ENCODE measurements at places on chromosomes 11 and 22. TPM values are rescaled to one million over a fixed set of nuclear protein-coding genes. Genes with fewer than 3 reads are reported as not detected.

- no peak overlapping the region for H3K27ac ChIP-seq
- no peaks in the 10 kb centered on the region for H3K27me3 ChIP-seq
- H3K4me1 ChIP-seq: no peaks in the 10 kb centered on the region
- H3K4me3 ChIP-seq: no peak overlapping the region
- DNase-seq: no peak
- H3K36me3 ChIP-seq: no peaks in the 10 kb centered on the region
Observed at GRCh38 chr11:6303661-6304060, 16.6 kb downstream of the CAVIN3 start.

The MADD gene
- 28.2 TPM for total RNA-seq

DNA sequence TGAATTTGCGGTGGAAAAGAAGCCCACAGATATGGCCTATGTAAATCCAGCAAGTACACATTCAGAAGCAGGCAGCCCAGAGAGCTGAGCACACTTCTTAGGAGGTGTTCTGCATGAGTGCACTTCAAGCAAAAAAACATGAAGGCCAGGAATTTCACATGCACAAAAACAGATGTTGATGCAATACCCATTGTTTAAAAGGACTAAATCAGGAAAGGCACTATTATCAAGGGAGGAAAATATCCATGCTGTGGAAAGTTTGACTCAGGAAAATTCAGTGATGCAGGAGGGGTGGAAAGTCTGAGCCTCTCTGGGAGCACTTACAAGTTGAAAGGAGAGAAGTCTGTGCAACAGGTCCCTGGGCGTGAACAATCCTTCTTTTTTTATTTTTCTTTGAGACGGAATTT lies 15.8 kb upstream of the CARS1 start:
- H3K27me3 ChIP-seq: no peaks in the 10 kb centered on the region
- no peak overlapping the region for H3K4me3 ChIP-seq
- no peak for DNase-seq
- H3K36me3 ChIP-seq: no peaks in the 10 kb centered on the region
- peak overlapping the region; percentile 63 for H3K27ac ChIP-seq
- no peaks in the 10 kb centered on the region for H3K4me1 ChIP-seq

The ADAMTS15 gene
- 9.9 TPM for total RNA-seq

DNA sequence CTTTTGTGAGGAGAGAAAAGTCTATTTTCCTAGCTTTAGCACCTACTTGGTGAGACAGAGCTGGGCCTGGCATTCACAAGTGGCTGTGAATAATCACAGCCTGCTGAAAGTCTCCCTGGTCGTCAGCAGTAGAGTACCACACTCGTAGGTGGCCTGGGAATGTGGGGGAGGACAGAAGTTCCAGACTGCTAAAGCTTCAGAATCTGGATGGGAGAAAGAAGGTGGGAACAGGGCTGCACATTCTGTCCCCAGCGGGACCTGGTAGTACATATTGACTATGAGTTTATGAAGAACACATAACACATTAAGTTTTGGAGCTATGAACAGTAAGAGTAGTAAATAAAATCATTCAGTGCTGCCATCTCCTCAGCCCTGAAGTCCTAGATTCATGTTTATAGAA lies 19.0 kb upstream of the LIMK2 start:
- no peak for DNase-seq
- H3K27me3 ChIP-seq: no peaks in the 10 kb centered on the region
- no peak overlapping the region for H3K4me3 ChIP-seq
- H3K36me3 ChIP-seq: no peaks in the 10 kb centered on the region
- no peaks in the 10 kb centered on the region for H3K4me1 ChIP-seq

DNA sequence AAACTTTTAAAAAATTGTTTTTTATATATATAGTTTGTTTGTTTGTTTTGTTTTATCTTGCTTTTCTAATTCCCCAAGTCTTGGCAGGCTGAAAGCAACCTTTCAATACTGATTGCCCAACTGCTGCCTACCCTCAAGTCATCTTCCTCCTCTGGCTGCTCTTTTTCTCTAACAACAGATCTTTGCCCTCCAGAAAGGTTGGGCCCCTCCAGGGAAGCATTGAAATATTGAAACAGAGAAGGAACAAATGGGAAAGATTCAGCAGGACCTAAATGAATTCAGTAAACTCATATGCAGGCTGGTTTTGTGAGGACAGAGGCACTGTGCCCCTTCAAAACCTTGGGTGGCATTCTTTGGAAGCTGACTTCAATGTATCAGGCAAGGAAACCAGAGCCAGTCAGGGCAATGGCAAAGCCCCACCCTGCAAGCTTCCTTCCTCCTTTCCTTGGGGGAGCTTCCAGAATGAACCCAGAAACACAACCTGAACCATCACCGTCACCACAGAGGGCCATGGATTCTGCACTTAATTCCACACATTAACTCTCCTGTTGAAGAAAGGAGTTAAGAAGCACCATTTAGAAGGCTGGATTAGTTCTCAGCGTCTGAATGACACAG lies 815 bp upstream of the MS4A6A start:
- no peaks in the 10 kb centered on the region for H3K36me3 ChIP-seq
- no peak overlapping the region for H3K27ac ChIP-seq
- no peaks in the 10 kb centered on the region for H3K27me3 ChIP-seq
- no peaks in the 10 kb centered on the region for H3K4me1 ChIP-seq
- H3K4me3 ChIP-seq: no peak overlapping the region

GRCh38 chr11:77090373-77091111 lies 12.1 kb upstream of the OMP start:
- no peaks in the 10 kb centered on the region for H3K27me3 ChIP-seq
- H3K4me1 ChIP-seq: no peaks in the 10 kb centered on the region
- no peaks in the 10 kb centered on the region for H3K36me3 ChIP-seq

The RNF169 gene
- 42.4 TPM for total RNA-seq

The PGGHG gene
- total RNA-seq: 29.1 TPM

DNA sequence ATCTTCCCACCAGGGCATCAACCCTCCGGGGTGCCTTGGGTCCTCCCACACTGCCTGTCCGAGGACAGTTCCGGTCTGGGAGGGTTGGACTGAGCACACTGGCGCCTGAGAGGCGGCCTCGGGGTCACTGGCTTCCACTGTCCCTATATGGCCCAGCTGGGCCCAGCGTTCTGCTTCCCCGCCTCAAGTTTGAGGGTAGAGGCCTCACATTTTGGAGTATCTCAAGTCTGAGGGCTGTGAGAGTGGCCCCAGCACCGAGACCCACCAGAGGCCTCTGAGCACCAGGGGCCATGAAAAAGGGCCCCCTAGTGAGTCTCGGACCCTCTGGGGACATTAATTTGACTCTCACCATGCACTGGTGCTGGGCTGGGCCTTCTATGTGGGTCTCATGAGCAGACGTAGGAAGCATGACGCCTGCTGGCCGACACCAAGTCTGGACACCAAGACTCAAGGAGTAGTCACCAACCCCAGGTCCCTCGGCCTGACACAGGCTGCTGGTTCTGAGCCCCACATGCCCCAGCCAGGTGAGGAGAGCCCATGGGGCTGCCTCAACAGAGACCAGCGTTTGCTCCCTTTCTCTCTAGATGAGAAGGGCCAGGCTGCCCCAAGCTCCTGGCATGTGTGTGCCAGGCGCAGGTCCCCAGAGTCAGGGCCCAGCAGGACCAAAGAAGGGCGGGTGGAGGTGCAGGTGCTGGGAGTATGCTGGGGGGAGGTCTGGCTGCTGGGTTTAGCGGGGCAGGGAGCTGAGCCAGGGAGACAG lies 27.5 kb downstream of the ARVCF start:
- no peaks in the 10 kb centered on the region for H3K27me3 ChIP-seq
- no peak overlapping the region for H3K27ac ChIP-seq
- no peak for DNase-seq

DNA sequence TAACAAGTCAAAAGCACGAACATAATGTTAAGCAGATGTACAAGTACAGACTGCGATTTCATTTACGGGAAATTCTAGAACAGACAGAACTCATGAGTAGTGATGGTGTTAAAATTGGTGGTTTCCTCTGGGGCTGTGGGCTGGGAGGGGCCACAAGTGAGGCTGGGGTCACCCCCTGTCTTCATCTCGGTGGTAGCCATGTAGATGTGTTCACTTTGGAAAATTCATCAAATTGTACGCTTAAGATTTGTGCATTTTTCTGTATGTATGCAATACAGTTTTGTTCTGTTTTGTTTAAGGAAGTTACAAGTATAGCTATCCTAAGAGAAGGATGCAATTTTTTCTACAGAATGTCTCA lies 504 bp upstream of the ASCC2 start:
- DNase-seq: no peak
- no peaks in the 10 kb centered on the region for H3K36me3 ChIP-seq
- H3K27ac ChIP-seq: peak overlapping the region; percentile 83
- no peaks in the 10 kb centered on the region for H3K27me3 ChIP-seq
- peak overlapping the region; percentile 90 for H3K4me3 ChIP-seq
- H3K4me1 ChIP-seq: no peaks in the 10 kb centered on the region

DNA sequence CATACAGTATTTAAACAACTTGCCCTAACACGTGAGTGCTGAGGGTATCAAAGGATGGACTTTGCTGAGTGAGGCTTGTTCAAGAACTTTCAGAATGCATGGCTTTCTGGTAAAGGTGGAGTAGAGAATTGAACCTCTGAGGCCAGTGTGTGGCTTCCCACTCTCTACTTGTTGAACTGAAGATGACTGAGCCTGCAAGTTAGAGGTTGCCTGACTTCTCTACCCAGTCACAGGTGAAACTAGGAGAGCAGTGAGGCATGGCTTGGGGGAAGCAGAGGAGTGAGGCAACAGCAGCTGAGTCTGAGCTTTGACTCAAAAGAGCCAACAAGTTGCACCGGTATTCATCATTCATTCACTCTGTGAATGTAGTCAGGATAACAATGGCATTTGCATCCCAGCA lies 256.4 kb upstream of the SESN3 start:
- H3K27ac ChIP-seq: no peak overlapping the region
- no peaks in the 10 kb centered on the region for H3K27me3 ChIP-seq
- H3K4me1 ChIP-seq: no peaks in the 10 kb centered on the region
- DNase-seq: no peak
- H3K4me3 ChIP-seq: no peak overlapping the region
- H3K36me3 ChIP-seq: no peaks in the 10 kb centered on the region

- DNase-seq: peak; percentile 56
- H3K4me3 ChIP-seq: peak overlapping the region; percentile 56
- H3K27me3 ChIP-seq: no peaks in the 10 kb centered on the region
- no peaks in the 10 kb centered on the region for H3K36me3 ChIP-seq
- peak overlapping the region; percentile 92 for H3K27ac ChIP-seq
Observed at GRCh38 chr11:65576232-65576866, 496 bp downstream of the EHBP1L1 start.

GRCh38 chr22:37749226-37749625 lies 52.4 kb downstream of the TRIOBP start:
- no peak for DNase-seq
- no peak overlapping the region for H3K4me3 ChIP-seq
- no peaks in the 10 kb centered on the region for H3K27me3 ChIP-seq

DNA sequence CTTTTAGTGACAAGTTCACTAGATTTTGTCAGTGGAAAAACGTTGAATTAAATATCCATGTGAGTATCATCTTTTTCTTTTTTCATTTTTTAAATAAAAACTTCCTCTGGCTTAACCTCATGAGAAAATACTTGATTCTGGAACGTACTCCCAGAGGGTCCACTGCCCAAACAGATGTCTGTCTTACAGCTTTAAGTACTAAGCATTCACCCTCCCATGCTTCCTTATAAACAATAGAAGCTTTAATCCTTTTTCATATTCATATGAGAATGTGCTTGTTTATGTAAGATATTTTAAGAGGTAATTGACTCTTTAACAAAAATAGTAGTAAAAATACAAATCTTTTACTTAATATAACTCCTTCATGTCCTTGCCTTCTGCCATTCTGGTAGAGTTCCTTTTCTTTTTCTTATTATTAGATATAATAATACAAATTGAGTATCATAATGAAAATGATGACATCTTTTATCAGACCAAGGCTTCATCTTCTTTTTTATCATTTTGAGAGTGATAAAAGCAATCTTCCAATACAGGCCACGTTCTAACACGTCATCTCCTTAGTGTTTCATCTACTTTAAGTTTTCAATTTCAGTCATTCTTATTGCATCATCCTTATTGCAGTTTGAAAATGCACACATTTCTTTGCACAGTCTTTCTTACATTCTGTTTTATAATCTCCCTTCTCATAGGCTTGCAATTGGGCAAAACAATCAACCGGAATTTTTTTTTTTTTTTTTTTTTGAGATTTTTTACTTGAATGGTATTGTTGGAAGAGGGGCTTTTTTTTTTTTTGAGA lies 69.5 kb upstream of the MYO18B start:
- no peaks in the 10 kb centered on the region for H3K27me3 ChIP-seq
- no peak overlapping the region for H3K27ac ChIP-seq
- no peak for DNase-seq
- no peaks in the 10 kb centered on the region for H3K36me3 ChIP-seq
- no peak overlapping the region for H3K4me3 ChIP-seq
- no peaks in the 10 kb centered on the region for H3K4me1 ChIP-seq

The SNX32 gene
- not detected for total RNA-seq

GRCh38 chr11:111549196-111549868 lies 8.8 kb downstream of the LAYN start:
- H3K27ac ChIP-seq: no peak overlapping the region
- no peak for DNase-seq
- no peak overlapping the region for H3K4me3 ChIP-seq

DNA sequence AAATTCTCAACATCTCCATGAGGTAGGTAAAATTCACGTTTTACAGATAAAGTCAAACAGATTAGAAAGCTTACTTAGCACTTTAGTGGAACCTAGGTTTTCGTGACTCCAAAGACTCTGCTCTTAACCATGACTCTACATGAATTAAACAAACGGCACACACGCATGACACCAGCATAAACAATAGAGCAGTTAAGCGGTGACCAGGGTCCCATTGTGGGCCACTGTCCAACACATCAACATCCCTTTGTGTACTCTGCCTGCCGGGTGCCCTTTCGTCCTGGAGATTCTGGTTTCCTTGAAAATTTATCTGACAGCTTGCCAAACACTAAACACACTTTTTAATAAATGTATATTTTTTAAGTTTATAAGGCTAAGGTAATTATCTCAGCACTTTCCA lies 941.7 kb downstream of the OPCML start:
- H3K4me1 ChIP-seq: no peaks in the 10 kb centered on the region
- H3K4me3 ChIP-seq: no peak overlapping the region
- H3K27me3 ChIP-seq: no peaks in the 10 kb centered on the region
- no peaks in the 10 kb centered on the region for H3K36me3 ChIP-seq
- no peak overlapping the region for H3K27ac ChIP-seq

The TMEM191C gene
- total RNA-seq: 0.79 TPM

The EHF gene
- 98.7 TPM for total RNA-seq

Measured in uterus (tissue), 4 donors.